ENCODE measurements at places on chromosomes 1 and 21. TPM values are rescaled to one million over a fixed set of nuclear protein-coding genes. Genes with fewer than 3 reads are reported as not detected.
A peak's percentile ranks its signal among the peaks of the same experiment; 100 is the strongest.

- no peak for DNase-seq
These were observed 300.9 kb downstream of the BRINP3 start for GRCh38 chr1:190176776-190177175.

GRCh38 chr1:42743317-42744147, 3.5 kb upstream of the CLDN19 start:
- peak; percentile 21 for DNase-seq

DNA sequence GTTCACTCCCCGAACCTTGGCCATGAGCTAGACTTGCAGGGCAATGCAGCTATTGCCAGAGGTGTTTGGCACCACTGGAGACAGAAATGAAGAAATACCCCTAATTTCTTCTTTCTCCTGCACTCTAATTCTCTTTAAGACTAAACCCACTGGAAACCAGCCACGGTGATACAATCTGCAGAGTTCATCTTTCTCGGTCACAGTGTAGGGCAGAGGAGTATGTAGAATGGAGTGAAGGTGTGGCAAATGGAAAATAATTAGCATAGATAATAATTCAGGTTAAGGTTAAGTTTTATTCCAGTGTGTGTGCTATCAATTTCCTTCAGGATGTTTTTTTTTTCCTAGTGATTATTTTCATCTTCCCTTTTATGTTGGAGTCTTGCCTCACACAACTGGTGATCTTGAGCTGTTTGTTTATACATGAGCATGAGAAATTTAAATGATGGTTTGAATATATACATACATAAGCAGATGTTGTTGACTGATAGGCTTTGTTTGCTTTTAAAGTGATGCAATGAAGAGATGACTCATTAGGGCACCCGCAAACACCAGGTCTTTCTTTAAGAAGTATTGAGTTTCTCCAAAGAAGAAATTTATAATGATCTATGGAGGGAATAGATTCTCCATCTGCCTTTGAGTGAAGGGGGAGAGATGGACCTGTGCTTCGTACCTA, 81.9 kb downstream of the SPATA17 start:
- DNase-seq = no peak

GRCh38 chr1:10824821-10825540, 28.5 kb upstream of the CASZ1 start:
- DNase-seq = no peak

The DTL gene
- total RNA-seq = 0.14 TPM

The GPR157 gene
- 28.2 TPM for total RNA-seq

All from right cardiac atrium (tissue), 5 donors.